Dorsolateral prefrontal cortex (tissue), 122 donors: ENCODE measurements at places on chromosomes 4 and X.

DNA sequence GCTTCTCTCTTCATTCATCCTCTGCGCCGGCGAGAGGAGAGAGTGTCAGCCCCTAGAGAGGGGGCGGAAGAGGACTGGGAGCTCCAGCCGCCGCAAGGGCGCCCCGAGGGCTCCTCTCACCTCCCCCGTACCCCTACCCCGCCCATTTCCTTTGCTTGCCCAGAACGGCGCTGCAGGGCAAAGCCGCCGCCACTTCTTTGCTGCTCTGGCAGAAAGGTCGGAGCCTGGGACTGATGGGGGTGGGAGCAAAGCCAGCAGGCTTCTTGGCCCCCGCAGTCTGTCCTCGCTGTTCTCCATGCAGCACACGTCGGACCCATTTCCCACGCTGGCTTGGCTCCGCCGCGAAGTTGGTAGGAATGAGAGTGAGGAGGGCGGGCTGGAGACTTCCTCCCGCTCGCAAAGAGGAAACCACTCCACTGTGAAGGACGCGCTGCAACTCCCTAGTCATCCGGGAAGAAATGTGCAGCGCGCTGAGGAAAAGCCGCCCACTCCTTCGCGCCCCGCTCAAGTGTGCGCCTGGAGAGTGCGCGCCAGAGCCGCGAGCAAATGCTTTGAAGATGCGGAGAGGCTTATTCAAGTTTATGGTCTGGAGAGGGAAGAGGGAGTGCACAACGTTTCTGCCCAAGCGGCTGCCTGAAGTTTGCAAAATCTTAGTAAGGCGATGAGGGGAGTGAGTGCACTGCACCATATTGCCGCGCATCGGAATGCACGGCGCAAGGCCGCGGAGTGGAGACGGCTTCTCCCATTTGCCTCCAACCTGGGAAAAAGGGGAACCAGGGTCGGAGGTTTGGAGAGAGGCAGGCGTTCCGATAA, 2.8 kb upstream of the PCDH7 start:
- peak; percentile 12 for DNase-seq

- peak; percentile 34 for DNase-seq
Observed at GRCh38 chr4:150079081-150079581, 886 bp downstream of the DCLK2 start.

DNA sequence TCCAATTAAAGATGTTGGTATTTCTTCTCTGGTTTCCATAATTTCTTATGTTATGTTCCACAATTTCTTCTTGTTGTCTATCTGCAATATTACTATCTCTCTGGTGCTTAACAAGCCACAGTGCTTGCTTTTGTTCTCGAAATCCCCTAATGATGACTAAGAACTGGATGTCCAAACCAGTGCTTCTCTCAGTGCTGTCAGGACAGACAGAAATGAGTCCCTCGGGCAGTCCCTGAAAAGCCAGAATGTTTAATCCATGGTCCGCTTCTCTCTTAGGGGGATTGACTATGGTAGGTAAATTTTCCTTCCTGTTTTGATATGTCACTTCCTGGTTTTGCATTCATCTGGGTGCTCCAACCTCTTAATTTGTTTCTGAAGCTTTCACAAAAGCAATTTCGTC, 321.6 kb upstream of the PCDH10 start:
- no peak for DNase-seq

DNA sequence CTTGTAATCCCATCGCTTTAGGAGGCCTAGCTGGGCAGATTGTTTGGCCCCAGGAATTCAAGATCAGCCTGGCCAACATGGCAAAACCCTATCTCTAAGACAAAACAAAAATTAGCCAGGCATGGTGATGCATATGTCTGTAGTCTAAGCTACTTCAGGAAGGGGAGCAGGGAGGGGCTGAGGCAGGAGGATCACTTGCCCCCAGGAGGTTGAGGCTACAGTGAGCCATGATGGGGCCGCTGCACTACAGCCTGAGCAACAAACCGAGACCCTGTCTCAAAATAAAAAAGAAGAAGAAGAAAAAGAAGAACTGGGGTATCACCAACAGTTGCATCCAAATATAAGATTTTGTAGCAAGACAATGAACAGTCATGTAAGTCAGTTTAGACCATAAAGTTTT, 47.3 kb upstream of the NFKB1 start:
- no peak for DNase-seq

DNA sequence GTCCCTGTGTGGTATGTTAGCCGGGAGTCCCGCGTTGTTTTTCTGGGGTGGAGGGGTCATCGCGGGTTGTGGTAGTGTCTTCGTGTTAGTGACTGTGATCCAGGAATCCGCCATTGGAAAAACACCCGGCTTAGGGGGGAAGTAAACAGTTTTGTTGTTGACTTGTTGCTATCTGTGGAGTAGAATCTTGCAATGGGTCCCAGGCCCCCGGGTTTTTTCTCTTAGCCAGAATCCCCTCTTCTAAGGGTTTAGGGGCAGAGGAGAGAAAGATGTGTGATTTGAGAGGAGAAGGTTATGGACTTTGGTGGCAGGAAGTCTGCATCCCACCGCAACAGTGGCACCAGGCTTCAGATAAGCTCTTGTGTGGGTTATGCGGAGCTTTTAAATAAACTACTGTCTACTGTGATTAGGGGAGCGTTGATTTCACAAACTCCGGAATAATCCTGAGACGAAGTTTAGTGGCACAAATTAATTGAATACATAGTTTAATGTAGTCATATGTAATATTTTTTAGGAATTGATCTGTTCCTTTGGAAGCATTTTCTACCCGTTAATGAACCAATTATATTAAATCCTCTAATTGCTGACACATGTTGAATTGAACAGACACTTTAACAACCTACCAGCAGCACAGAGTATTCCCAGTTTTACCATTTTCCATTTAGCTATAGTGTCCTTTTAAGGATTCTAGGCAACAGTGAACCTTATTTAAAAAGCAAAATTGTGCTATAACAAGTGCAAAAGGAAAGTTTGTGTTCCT, 1.4 kb downstream of the DDX3X start:
- DNase-seq = no peak

DNA sequence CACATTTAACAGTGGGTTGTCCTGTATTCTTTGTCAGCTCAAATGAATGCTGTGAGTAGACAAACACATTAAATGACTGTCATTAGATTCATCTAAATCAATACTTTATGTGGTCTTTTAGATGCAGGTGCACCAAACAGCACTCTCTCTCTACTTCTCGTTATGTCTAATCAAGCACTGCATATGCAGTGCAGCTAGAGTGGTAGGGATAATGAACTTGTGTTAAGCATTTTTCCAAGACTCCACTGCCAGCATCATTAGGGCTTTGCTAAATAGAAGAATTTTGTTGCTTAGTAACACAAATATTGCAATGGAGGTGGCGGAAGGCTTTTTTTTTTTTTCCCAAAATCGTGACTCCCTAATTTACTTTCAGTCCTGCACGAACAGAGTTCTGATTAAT, 447.0 kb upstream of the GALNT7 start:
- no peak for DNase-seq

DNA sequence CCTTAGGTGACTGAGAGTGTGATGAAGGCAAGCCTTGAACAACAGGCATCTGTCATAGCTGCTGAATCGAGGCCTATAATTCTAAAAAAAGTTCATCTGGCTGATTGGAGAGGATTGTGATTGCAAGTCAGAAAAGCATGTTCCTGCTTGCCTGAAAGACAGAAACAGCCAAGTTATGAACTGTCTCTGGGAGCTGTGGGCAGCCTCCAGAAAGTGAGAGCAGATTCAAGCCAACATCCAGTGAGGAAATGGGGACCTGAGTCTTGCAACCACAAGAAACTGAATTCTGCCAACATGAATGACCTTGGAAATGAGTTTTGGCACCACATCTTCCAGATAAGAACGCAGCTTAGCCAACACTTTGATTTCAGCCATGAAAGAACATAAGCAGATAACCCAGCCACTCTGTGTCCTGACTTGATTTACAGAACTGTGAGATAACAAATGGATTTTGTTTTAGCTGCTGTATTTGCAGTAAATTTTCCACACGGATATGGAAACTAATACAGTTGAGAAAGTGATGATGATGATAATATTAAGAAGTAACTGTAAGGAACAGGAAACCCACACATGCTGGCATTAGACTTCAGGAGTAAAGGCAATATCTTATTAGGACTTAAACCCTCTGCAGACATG, 240.3 kb upstream of the NDST3 start:
- DNase-seq = no peak

DNA sequence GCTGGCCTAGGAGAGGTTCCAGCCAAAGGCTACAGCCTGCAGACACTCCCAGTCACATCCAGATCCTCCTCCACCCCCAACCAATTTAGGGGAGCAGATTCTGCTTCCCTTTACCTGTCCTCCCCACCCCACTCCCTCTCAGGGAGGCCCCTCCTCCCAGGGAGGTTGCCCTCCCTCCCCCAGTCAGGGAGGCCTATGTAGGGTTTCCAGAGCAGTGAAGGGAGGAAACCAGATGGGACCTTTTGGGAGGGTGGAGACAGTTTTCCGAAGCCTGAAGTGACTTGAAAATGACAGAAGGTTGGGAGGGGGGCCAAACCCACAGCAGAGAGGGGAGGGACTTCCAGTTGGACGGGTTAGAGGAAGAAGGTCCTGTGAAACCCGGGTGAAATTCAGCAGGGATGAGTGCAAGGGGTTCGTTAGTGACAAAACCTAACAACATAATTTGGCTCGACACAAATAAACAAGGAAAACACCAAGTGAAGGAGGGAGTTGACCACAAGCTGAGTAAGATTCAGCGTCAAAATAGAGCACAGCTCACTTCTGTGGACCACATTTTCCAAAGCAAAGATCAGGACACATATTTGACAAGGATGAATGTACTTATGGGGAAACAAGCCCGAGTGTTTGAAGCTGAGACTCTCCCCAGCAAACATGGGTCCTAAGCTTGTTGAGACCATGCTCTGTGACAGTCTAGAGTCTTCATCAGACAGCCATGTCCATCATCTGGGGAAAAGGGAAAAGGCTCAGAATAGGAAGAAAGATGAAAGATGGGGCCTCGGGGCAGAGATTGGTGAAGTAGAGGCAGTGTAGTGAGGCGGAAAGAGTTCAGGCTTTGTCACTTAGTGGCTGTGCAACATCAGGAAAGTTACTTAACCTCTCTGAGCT, 46.4 kb downstream of the PRPS1 start:
- no peak for DNase-seq

DNA sequence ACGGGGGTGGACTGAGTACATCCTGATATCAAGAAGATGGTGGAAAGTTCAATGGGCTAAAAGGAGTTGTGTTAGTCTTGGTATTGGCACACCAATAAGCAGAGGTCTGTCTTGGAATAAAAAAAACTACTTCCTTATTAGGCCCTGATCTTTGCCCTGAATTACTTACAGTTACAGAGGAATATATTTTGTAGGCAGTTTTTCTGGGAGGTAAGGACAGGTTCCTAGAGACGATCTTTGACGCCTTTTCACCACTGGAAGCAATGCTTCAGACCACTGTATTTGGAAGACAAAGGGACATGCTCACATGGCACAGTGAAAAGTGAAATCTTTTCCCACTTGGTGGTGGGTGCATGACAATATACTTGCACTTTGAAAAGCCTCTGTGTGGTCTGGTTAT, 618 bp upstream of the XK start:
- no peak for DNase-seq

DNA sequence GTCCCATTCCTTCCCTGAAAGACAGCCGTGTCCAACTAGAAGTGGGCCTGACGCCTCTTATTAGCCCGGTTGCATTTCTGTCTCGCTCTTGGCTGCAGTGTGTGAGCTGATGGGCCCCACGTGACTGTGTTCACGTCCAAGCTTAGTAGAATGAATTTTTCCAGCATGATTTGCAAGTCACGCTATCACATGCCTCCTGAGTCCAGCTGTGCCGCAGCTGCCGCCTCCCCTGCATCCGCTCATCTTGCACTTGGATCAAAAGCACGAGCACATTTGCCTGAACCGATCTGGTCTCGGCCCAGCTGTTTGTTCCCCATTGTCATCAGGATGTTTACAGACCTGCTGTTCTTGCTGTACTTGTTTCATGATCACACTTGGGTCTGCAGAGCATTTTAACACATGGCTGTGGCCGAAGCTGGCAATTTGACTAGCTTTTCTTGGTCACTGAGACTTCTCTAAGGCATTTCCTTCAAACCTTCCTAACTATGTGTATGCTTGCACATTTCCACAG, 126.5 kb downstream of the KIT start:
- peak; percentile 72 for DNase-seq

DNA sequence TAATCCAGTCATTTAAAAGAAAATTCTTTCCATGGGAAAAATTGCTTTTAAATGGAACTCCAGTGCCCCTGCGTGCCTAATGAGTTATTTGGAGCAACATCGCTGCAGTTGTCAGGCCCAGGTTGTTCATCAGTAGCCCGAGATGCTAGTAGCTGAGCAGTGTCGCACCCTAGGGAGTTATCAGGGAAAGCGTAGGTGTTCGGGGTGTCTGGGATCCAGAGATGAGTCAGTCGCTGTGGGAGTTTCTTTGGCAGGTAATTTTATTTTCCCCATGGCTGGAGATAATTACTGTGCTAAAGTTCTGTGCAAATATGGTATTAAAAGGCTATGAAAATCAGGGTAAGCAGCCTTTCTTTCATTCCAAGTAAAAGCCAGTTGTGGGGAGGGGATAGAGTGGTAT, 49.4 kb downstream of the ANXA3 start:
- no peak for DNase-seq
